ENCODE measurements at places on chromosomes 13 and 19.

DNA sequence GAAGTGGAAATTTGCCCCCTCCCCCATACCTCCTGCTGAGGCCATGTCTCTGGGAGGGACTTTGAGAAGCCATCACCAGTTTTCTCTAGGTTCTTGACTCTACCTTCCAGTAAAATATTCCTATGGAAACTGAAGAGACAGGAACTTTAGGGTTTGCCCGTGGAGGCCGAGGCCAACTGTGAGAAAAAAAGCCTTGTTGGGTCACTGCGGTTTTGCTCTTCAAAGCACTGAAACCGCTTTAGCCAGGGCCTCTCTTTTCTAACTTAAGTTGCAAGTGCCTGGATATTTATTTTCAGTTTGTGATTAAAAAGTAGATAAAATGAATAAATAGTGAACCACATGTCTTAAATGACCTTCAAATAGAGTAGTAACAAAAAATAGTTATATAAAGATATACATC lies 159.7 kb upstream of the TSC22D1 start:
- DNase-seq, result no peak

GRCh38 chr19:53285087-53285486 lies 17.6 kb upstream of the VN1R4 start:
- DNase-seq, result no peak

- no peak for DNase-seq
Observed at GRCh38 chr13:59643906-59644626, 519.7 kb downstream of the DIAPH3 start.

DNA sequence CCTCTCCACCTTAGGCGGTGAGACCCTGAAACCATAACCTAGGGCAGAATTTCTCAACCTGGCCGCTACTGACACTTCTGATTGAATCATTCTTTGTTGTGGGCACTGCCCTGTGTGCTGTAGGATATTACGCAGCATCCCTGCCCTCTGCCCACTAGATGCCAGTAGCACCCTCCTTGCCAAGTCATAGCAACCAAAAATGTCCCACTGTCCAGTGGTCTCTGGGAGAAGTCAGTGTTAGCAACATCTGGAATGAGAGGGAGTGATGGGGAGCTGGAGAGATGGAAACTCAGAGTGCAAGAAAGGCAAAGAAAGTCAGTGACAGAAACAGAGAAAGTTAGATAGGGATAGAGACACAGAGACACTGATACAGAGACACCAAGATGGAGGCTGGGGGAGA lies 13.6 kb downstream of the KLK4 start:
- no peak for DNase-seq

GRCh38 chr13:90565985-90566713 lies 781.3 kb upstream of the MIR17HG start:
- DNase-seq, result no peak

All from T1000 (cell line).